ENCODE measurements at places on chromosomes 13 and 19.

DNA sequence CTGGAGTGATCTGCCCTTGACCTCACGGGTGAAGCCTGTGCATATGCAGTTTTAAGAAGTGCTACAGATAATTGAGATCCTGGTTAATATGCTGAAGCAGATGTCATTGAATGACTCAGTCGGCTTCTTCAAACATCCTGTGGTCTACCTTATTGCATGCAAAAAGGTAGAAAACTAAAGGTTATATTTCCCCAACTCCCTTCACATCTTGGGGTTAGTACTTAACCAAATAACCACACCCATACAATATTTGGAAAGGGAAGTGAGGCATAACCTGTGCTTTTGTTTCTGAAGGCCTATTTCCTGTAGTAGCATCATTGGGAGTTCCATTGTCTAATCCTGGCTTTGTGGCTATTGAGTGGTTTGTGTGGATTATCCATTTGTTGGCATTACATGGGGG lies 58.3 kb downstream of the RAP2A start:
- DNase-seq, result no peak

- no peak for DNase-seq
These were observed 61.1 kb downstream of the KCNC3 start for GRCh38 chr19:50268041-50268440.

DNA sequence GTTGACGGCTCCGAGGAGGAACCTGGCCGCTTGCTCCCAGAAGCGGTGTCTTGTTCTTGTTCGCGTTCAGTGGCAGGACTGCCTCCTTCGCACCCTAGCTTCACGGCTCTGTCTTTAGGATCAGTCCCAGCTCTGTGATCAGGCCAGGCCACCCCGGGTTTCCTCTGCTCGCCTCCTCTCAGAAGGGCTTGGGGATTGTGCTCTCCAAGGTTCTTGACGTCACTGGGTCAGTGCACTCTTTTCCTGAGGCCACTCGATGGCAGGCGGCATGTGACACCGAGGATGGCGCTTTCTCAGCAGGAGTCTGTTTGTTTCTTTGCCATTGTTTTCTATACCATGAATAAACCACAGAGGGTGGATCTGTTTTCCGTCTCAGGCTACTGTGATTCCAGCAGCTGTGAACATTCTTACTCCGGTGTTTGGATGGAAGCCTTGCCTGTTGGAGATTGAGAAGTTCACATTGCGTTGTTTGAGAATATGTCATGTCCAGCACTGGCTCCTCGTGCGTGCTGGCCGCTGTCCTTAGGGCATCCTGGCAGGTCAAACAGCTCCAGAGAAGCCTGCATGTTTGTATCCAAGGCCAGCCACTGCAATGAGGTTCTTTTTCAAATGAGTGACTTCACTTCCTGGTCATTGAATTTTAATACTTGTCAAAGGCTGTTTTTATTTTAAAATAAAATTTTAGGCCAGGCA lies 44.5 kb downstream of the SLC7A9 start:
- no peak for DNase-seq

DNA sequence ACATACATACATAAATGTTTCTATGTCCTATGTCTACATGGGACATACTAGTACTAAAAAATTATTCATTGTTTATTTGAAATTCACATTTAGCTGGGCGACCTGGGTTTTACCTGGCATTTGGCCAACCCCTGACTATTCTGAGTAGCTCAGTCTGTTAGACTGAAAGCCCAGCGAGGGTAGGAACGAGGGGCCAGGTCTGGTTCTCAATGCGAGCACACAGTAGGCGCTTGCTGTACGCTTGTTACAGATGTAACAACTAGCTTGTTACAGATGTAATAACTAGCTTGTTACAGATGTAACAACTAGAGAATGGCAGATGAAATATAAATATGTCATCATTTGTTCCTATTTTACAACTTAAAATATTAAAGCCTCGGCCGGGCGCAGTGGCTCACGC lies 920 bp upstream of the ANO8 start:
- DNase-seq, result no peak

DNA sequence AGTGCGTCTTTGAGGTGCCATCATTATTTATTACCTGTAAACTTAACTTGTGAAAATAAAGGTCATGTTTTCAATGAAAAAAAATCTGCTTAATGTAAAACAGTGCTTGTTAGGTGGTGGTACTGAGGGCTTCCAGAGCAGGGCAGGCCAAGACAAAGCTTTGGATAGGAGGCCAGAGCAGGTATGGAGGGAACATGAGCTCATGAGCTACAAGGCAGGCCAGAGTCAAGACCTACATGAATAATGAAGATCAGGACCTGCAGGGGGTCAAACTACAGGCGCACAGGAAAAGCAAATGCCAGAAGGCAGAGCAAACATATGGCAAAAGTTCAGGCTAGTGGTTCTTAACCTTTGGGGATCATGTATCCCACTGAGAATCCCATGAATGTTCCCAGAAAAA lies 343.5 kb downstream of the GPC5 start:
- no peak for DNase-seq

DNA sequence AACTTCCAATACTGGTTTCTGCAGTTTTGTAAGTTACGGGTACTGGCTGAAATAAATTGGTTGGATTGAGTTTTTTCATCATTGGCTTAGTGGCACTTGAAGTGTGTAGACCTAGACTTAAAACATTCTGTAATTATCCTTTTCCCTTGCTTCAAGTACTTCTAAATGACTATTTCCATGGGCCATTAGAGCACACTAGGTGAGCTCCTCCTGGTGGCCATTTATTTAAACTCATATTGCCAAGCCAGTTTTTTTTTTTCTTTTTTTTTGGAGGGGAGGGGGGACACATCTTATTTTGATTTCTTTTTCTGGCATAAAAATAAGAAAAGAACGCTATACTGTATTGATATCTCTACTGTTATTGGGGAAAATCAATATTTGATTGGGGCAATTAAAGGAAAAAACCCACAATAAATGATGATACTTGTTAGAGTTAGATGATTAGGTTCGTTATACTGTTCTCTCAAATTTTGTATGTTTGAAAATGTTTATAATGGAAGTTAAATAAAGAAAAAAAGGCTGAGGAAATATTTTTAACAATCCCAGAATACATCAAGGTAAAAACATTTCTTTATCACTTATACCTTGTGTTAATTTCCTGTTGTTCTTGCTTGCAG lies 82.9 kb downstream of the PDS5B start:
- no peak for DNase-seq

- no peak for DNase-seq
These were observed 21.0 kb downstream of the TNFSF9 start for GRCh38 chr19:6551607-6552450.

- DNase-seq, result no peak
These were observed 313.8 kb downstream of the ENOX1 start for GRCh38 chr13:43472980-43473379.

GRCh38 chr13:113342820-113343691 lies 20.9 kb downstream of the GRTP1 start:
- no peak for DNase-seq

Data from pancreas (tissue), 10 donors.